ENCODE measurements at places on chromosomes 16 and 17.

DNA sequence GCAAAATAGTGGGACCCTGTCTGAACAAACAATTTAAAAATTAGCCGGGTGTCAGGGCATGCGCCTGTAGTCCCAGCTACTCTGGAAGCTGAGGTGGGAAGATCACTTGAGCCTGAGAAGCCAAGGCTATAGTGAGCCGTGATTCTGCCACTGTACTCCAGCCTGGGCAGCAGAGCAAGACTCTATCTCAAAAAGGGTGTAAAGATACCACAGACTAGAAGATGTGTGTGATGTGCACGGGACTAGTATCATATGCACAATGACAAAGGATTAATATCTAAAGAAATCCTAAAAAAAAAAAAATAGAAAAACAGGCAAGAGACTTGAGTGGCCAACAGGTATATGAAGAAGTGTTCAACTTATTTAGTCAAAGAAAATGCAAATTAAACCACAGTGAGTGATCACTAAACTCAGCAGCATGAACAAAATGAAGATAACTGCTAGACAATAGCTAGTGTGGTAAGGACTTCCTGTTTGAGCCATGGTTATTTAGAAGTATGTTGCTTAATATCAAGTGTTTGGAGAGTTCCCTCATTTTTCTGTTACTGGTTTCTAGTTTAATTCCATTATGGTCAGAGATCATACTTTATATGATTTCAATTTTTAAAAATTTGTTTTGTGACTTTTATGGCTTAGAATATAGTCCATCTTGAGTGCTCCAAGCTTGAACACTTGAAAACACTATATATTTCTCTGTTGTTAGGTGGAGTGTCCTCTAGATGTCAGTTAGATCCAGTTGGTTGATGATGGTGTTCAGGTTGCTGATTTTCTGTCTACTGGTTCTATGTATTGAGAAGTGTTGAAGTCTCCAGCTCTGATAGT, 14.7 kb upstream of the SLX4 start:
- DNase-seq = no peak

- no peak for DNase-seq
Observed at GRCh38 chr16:48441863-48442279, 56.7 kb upstream of the SIAH1 start.

DNA sequence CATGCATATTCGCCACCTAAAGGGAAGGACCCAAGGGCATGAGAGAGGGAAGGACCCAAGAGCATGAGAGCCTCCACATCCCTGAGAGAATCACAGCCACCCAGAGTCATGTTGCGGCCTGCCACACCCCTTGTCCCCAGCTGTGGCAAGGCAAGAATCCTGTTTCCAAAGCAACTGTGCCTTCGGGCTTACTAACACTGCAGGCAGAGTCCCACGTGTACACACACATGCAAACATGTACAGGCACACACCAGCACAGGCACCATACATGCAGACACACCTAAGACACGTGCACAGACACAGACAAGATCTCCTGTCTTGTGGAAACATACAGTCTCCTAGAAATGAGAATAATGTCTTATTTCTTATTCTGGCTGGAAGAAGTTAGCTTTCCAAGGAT, 92.4 kb upstream of the CDYL2 start:
- DNase-seq = no peak

DNA sequence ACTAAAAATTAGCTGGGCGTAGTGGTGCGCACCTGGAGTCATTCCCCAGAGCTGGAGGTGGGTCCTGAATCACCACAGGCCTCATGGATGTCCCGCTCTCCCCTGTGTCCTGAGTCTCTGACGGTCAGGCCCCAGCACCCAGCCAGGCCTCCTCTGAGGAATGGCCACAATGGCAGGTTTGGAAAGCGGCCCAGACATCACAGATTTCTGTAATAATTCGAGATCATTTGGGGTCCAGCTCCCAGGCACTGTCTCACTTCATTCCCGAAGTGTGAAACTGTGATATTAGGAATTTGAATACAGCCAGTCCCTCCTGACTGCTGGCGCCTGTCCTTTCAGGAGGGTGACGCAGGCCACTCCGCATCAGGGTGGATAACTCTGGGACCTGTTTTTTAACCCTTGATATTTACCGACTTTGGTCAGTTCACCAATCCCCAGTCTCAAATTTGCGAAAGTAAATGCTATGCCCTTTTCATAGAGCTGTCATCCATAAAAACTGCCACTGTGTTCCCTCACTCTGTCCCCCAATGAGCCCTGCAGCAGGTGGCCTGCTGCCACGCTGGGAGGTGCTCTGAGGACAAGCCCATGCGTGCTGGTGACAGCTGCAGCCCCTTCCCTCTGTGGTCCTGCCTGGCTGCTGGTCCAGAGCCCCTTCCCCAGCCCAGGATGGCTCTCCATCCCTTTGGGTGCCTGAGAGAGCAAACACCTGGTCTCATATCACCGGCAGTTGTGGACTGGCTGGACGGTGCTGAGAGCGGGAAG, 28.3 kb upstream of the RPTOR start:
- no peak for DNase-seq

DNA sequence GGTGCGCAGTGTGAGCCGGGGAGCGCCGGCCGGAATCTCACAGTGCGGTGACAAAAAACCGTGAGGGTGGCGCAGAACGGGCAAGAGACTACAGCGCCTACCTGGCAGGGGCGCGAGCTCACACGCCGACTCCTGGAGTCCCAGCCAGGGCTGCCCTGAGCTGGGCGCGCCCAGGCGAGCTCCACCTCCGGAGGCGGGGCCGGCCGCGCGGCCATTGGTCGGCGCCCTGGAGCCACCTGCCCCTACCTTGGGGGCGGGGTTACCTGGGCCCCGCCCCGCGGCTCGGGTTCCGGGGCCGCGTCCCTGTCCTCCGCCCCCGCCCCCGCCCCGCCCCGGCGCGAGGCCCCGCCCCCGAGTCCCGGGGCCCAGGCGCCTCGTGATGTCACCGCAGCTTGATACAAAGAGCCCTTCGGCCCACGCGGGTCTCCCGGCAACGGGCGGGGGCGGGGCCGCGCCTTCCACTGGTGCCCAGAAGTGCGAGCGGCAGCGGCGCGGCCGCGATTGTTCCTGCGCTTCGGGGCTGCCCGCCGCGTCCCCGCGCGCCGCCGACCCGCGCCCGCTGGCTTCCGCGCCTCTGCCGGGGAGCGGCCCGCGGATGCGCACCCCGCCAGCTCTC, 96.3 kb downstream of the RAB11FIP4 start:
- peak; percentile 97 for DNase-seq

- DNase-seq = no peak
Observed at GRCh38 chr17:43536236-43536992, 9.7 kb downstream of the ETV4 start.

DNA sequence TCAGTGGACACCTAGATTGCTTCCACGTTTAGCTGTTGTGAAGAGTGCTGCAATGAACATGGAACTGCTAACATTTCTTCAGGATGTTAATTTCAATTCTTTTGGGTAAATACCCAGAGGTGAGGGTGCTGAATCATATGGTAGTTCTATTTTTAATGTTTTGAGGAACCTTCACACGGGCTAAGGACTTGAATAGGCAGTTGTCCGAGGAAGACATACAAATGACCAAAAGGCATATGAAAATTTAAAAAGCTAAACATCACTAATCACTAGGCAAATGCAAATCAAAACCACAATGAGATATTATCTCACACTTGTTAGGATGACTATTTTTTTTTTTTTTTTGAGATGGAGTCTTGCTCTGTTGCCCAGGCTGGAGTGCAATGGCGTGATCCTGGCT, 173.3 kb downstream of the PRKCB start:
- DNase-seq = no peak

- no peak for DNase-seq
Observed at GRCh38 chr16:68496689-68497088, 42.4 kb upstream of the ZFP90 start.

DNA sequence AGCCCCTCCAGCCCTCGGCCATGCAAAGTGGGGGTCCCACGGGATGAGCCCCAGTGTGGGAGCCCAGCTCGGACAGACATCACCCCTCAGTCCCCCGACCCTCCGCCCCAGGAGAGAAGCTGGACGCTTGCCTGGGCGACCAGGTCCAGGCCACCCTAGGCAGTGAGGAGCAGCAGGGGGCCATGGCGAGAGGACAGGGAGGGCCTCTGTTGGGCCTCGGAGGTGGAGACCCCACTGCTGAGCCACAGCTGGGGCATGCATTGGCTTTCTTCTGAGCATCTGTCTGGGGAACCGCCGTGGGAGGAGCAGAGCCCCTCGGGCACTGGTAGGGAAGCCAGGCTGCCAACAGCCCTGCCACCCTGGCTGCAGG, 13.0 kb downstream of the ACTG1 start:
- no peak for DNase-seq

DNA sequence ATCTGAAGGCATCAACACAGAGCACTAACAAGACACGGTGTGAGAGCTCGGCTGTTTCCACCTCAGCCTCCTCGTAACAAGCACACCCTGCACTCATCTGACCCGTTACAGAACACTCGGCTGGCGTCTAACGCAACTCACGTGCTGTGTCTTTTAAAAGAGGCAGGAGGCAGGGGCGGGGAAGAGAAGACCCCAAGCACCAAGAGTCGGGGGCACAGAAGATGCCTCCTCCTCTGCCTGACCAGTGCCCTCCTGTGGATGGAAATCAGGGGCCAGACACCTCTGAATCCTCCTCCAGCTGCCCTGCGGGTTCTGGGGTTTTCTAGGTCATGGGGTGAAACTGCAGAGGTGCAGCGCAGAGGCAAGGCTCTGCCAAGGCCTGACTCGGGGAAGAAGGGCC, 74.3 kb downstream of the ZNF778 start:
- no peak for DNase-seq
